Activated CD4-positive, alpha-beta T cell treated with anti-CD3 and anti-CD28 coated beads, Interleukin-10, Interleukin-2, amounts not matched to agents 100 ng/mL and 50 ng/mL, durations not matched to agents 16 hours and 8 hours (primary cell): ENCODE measurements at places on chromosomes 6 and 20.

DNA sequence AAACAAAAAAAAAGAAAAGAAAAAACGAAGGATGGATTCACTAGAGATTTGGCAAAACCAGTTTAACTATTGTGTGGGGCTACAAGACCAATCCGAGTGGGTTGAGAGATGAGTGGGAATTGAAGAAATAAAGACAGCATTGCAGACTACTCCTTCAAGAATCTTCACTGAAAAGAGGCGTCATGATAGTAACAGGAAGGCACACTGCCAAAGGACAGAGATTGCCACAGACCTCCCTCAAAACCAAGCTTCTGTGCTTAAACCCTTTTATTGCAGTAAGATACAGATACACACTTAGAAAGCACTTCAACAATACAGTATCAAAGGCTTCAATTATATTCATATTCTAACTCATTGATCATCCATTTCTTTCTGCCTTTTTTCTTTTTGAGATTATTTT lies 103.9 kb downstream of the IPCEF1 start:
- no peak for DNase-seq

GRCh38 chr6:45732731-45733130 lies 282.9 kb downstream of the CLIC5 start:
- DNase-seq, result no peak

DNA sequence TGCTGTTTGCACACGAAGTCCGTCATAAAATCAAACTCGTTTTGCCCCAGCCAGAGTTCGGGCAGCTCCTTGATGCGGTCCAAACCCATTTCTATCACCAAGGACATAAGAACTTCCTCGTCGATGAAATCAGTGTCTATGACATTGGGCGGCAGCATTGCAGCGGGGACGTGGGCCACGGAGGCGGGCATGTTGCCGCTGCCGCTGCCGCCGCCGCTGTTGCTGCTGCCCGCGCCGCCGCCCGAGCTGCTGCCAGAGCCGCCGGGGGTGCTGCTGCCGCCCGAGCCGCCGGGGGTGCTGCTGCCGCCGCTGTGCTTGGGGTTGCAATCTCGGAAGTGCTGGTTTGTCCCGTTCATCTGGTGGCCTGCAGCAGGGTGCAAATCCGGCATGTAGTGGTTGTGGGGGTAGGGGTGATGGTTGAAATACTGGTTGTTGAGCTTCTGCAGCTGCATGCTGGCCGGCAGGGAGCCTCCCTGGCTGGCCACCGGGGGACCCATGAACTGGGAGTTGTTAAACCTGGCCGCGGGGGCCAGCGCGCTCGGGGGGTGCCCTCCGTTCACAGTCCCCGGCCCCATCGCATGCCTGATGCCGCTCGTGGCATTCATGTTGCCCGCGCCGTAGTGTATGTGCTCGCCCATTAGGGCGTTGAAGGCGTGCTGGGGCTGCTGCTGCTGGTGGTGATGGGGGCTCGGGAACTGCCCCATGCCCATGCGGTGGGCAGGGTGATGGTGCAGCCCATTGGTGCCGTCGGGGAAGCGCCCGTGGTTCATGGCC lies 1.1 kb downstream of the CITED2 start:
- DNase-seq, result peak; percentile 83

- DNase-seq, result peak; percentile 32
Observed at GRCh38 chr6:148566664-148567350, 180.0 kb upstream of the UST start.

GRCh38 chr6:24545691-24546090 lies 50.9 kb downstream of the ALDH5A1 start:
- no peak for DNase-seq

DNA sequence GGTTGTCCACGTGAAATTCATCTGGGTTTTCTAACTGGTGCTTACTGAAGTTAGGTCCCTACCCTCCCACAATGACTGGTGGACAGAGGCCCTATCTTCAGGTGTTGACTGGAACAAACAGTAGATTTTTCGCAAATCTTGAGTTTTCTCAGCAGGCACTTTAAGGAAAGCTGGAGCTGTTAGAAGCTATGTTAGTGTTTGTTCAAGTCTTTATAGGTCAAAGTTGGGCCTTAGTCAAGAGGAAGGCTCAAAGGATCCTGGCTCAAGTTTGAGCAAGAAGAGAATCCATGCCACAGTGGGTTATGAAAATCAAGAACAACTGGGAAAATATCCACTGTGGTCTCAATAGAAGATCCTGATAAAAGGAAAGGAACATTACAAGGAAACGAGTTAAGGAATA lies 48.5 kb upstream of the ELOVL5 start:
- DNase-seq, result no peak

DNA sequence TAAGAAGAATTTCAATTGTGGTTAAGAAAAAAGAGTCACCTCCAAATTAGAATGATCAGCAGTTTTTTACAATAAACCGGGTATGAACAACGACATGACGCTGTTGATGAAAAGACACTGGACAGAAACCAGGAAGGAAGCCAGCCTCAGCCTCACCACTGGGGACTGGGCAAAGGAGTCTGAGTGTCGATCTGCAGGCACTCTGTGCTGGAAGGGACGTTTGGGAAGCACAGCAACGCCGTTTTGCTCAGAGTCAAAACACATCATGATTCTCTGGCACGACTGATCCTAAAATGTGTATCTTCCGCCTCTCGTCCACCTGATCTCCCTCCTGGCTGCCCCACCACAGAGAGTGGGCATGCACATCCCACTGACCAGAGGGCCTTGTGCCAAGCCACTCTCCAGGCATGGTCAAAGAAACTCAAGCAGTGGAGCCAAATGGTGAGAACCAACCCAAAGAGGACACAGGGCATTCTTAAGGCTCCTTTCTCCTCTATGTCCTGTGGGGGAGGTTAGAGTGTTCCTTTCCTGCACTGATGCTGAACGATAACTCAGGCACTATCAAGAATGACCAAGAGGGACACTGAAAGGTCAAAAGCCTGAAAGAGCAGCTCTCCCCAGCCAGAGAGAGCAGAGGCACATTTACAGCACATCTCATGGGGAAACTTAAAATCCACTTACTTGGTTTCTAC lies 68.8 kb downstream of the AGPAT4 start:
- no peak for DNase-seq

DNA sequence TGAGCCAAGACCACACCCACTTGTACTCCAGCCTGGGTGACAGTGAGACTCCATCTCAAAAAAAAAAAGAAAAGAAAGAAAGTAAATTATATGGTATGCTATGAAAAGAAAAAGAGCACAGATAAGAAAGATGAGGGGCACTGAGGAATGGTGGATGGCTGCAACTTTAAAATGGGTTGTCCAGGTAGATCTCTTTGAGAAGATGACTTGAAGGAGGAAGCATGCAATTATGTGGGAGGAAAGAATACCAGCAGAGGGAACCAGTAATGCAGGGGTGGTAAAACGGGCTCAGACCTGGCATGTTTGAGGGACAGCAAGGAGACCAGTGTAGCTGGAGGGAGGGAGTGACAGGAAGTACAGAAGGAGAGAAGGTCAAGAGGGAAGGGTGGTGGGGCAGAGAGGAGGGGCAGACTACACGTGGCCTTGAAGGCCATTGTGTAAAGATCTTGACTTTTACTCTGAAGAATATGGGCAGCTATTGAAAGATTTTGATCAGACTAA lies 22.3 kb downstream of the LINC00237 start:
- no peak for DNase-seq

- no peak for DNase-seq
Observed at GRCh38 chr6:28357036-28357435, 7.3 kb downstream of the ZKSCAN3 start.
